Mucosa of descending colon (tissue), 3 donors: ENCODE measurements at places on chromosomes 3 and 15.
A peak's percentile ranks its signal among the peaks of the same experiment; 100 is the strongest.

DNA sequence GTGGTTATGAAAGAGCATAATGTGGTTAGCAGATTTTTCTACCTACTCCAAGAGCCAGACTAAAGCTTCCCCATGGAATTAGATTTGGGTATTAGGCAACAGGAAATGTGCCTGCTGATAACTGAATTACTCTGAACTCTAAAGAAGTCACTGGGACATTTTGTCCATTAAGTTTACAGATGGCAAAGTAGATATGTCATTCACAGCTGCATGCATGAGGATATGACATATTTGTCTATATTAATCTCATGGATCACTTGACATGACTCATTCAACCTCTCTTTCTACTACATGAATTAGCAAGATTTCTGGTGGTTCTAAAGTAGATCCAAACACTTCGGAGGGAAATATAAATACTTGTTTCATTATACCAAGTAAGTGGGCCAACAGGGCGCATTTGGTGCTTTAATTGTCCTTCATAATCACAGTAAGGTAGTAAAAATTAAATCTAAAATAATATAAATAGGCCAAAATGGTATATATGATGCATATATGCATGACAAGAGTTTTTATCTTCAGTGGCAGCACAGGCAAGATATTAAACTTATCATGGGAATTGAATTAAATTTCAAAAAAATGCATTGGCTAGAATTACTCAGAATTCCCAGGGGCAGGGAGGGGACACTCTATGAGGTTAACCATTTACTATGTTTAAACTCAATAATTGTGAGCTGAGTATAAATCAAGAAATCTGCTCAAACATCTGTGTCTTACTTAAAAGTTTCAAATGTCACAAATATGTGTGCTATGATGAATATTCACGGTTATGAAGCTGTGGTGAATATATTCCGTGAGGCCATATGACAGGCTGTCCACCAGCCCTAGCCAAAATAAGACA is 365.3 kb upstream of the KCNMB2 start:
- no peak for DNase-seq

GRCh38 chr3:133892541-133893231 is 3.0 kb downstream of the RAB6B start:
- no peak for DNase-seq

DNA sequence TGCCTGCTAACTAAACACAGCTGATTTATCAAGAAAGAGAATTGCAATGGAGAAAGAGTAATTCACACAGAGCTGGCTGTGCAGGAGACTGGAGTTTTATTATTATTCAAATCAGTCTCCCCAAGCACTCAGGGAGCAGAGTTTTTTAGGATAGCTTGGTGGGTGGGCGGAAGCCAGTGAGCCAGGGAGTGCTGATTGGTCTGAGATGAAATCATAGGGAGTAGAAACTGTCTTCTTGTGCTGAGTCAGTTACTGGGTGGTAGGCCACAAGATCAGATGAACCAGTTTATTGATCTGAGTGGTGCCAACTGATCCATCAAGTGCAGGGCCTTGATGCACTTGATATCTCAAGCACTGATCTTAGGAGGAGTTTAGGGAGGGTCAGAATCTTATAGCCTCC is 891.9 kb upstream of the CADM2 start:
- no peak for DNase-seq

DNA sequence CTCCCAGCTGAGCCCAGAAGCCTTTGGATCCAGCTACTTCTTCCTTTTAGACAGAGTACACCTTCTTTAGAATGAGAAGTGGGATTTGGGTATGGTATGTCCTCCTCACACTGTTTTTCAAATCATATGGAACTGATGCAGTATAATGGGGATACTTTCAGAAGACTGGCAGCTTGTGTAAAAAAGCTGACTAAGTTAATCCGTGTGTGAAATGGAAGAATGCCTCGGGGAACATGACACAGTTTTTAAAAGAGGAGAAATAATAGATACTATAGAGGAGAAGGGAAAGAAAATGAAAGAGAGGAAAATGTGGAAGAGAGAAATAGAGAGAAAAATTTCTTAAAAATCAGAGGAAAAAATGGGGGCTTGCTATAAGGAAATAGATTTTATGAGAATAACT is 47.7 kb downstream of the TUSC7 start:
- no peak for DNase-seq

DNA sequence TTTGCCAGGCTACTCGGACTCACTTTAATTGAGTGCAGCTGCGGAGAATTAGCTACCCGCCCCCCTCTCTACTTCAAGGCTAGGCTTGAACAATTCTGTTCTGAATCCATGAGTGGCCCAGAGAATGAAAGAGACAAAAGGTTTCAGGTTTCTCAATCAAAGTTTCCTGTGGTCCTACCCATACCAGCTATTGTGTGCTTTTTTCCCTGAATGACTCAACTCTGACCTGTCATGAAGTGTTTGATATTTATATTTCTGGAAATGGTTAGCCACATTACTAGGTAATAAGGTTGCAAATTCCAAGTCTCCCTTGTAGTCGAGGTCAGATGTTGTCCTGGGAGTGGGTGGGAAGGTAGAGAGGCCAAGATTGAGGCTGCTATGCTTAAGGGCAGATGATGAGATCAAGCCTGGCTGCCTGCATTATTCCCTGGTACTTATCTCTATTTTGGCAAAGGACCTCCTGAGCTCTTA is 392.7 kb upstream of the TBL1XR1 start:
- DNase-seq: no peak

DNA sequence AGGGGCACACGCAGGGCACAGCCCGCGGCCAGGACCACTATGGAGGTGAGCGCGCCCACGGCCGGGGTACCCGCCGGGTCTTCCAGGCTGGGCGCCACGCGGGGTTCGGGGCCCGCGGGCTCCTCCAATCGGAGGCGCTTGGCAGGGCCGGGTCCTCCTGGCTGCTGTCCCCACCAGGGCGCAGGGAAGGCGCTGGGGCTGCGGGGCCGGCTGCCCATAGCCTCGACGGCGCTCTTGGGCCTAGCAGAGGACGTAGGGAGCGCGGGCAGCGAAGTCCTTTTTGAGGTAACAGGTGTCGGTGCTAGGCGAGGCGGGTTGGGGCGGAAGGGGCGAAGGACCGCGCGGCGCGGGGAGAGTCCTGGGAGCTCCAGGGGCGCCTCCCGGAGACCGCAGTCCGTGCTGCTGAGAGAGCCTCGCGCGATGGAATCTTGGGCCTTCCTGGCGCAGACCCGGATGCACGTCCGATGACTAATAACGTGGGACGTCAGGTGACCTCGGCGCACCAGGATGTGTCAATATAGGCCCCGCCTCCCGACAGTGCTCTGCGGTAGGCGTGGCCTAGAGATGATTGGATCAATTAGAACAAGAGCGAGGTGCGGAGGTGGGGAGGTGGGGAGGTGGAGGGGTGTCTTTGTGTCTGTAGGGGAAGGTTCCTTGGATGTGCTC is at the start of gene PRR23A:
Gene PRR23A (minus strand): TSS at position 218 of the 666 bp plus-strand sequence. CDS start 0 bp downstream, at position 218.
- DNase-seq: no peak

- DNase-seq: peak; percentile 4
Measured at GRCh38 chr3:8183627-8184026, 318.0 kb upstream of the LMCD1 start.

DNA sequence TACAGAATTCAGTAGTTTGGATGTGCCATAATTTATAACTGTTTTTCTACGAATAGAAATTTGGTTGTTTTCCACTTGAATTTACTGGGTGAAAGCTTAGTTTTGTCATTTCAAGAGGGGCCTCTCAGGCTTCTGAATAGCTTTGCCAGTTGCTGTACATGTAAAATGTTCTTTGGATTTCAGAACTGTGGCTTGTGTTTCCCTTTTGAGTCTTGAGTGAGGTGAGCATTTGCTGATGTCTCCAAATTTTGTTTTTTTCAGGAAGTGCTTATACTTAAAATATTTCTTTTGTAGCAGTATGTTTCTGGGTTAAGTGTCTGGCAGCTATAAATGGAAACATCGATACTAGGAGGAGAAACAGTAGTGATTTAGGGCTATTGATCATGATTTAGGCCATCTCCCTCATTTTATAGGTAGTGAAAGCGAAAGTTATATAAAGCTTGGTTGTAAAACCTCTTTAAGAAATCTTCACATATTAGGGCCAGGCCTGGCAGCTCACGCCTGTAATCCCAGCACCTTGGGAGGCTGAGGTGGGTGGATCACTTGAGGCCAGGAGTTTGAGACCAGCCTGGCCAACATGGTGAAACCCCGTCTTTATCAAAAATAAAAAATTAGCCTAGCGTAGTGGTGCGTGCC is 9.2 kb upstream of the TRAK1 start:
- DNase-seq: no peak

- DNase-seq: no peak
Measured at GRCh38 chr3:14785207-14786155, 33.3 kb upstream of the FGD5 start.

DNA sequence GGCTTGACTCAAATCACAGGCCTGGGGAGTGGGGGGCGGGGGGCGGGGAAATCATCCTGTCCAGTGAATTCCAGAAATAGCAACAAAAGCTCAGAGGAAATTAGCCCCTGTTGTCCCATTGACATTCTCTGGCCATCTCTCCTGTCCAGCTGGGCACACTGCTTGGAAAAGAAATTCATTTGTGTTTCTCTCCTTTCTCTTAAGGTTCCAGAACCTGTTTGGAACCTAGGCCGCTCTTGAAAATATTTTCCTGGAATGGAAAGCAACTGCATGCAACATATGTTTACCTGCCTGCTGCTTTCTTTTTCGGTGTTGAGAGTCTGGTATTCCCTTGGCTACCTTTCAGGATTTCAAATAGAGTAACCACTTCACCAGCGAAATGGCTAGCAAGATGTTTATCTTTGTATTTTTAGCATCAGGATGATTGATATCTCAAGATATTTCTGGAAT is 169.0 kb downstream of the GHSR start:
- DNase-seq: no peak

DNA sequence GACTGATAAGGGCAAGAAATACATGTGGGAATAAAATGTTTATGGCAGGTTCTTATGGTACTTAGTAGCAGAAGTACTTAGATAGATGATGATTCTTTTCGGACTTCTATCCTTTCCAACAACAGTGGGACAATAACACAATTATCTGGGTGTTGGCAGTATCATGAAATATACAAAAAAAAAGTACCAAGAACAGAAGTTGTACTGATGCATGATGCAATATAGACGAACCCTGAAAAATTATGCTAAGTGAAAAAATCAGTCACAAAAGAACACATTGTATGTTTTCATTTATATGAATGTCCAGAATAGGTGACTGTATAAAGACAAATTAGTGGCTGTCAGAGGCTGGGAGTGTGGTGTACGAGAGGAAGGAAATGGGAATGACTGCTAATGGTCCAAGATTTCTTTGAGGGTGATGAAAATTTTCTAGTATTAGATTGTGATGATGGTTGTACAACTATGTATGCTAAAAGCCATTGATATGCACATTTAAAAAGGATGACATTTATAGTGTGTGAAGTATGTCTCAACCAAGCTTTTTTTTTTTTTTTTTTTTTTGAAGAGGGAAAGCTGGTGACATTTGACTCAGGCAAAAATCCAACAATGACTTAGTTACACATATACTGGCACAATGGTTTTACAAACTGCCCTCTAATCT is 20.0 kb downstream of the PDE12 start:
- DNase-seq: no peak

DNA sequence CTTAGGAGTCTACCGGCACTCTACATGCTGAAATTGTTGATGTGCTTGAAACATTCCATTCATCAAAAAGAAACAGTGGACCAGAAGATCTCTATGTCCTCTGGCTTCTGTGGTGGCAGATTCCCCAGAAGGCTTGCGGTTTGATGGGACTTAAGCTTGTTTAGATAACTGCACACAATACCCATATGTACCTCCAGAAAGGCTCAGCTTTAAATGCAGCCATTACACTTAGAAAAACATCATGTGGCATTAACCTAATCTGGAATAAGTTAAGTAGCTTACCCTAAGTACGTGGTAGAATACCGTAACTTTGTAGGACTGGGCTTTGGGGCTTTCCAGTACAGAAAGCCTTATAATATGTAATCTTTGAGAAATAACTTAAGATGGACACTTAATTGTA is 187.3 kb downstream of the RBMS3 start:
- no peak for DNase-seq

GRCh38 chr15:100651253-100651652 is 48.9 kb downstream of the ASB7 start:
- no peak for DNase-seq

- DNase-seq: peak; percentile 35
Measured at GRCh38 chr15:70362886-70363285, 265.2 kb upstream of the TLE3 start.

DNA sequence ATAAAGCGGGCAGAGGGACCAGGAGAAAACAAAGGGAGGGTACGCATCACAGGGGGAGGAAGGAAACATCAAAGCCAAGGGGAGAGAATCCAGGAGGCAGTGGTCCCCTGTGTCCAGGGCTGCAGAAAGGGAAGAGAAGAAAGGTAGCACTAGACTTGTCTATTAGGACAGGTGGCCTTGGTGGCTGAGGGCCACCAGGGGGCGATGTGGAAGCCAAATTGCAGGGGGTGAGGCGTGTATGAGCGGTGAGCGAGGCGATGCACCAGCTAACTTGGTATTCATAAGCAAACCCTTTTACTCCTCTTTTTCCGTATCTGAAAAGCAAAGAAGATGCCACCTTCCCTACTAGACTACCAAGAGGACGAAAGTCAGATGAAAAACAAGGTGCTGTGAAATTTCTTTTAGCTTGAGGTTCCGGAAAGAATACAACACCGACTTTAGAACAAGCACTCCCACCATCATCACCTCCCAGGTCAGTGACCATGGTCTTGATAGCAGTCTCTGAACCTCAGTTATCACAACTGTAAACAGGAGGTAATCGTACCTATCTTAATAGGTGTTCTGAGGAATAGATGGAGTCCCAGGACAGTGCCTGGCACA is 654.4 kb upstream of the ADAMTS9 start:
- peak; percentile 75 for DNase-seq

DNA sequence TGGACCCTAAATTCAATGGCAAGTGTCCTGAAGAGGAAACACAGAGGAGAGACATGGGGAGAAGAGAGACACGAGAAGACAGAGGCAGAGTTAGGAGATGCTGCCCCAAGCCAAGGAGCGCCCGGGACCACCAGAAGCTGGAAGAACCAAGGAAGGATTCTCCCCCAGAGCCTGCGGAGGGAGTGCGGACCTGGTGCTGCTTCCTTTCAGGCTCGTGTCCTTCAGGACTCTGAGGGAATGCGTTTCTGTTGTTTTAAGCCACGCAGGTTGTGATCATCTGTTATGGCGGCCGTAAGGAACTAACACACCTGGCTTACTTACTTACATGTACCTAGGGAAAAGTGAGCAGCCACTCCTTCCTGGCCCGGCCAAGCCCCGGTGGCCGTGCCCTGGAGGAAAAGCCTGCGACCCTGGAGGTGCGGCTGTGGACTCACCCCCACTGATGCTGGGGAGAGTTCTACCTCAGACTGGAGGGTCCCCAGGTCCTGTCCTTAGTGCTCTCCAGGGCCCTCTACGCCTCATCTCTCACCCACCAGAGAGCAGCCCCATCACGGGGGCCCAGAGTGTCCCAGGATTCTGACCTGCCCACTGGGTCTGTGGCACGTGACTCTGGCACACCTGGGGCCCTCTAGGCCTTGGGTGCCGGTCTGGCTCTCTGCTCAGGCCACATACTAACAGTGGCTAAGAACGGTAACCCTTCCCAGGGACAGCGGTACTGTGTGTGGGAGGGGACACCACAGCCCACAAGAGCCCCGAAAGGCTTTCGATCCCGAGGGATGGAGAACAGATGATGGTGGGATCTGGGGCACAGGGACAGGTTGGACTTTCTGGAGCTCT is 61.8 kb downstream of the ITGA11 start:
- DNase-seq: no peak
